ENCODE measurements at places on chromosomes 2 and 18. TPM values are rescaled to one million over a fixed set of nuclear protein-coding genes. Genes with fewer than 3 reads are reported as not detected.

UGT1A3 gene
- total RNA-seq, result not detected

CFC1 gene
- not detected for total RNA-seq

CKAP2L gene
- 2.4 TPM for total RNA-seq

AGPS gene
- 96.8 TPM for total RNA-seq

INPP5D gene
- 45.3 TPM for total RNA-seq

AQP12B gene
- not detected for total RNA-seq

ITSN2 gene
- 68.2 TPM for total RNA-seq

AP1S3 gene
- total RNA-seq, result 4.4 TPM

NFATC1 gene
- total RNA-seq, result 17.0 TPM

NRP2 gene
- total RNA-seq, result 165 TPM
